ENCODE measurements at places on chromosomes 5 and 9.

DNA sequence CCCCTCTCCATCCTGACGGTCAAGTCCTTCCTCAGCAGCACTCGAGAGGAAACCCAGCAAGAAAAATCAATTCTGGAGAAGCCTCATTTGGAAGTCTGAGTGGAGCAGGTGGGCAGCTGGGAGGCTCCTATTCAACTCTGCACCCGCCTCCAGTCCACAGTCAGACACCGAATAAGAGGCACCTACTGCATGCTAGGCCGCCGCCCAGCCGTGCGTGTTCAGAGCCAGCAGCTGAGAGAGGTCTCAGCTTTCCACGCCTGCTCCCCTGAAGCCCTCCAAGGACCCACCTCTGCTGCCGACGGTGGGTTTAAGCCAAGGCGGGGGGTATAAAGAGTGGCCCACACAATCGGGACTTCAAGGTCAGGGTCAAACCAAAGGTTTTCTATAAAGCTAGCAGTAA is 41.9 kb downstream of the VAV2 start:
- no peak for DNase-seq

DNA sequence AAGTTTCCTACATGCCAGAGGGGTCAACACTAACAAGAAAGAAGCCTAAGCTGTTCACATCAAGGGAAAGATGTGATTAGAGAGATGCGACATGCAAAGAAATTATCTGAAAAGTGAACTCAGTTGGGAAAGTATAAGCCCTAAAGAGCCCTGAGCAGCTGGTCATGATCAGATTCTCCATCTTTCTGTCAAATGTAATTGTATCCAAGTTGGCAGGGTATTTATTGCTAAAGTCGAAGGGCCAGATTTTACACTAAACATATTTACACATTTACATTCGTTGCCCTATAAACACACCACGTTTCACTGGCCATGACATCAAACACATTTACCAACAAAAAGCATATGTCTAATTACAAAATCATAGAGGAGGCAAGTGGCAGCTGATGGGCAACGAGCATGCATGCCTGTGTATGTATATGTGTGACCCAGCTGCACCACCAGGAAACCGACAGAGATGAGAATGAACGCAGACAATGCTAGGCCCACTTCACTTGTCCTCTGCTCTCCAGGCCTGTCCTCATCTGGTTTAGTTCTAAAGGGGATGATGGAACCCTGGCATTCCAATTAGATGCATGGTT is 6.3 kb downstream of the FOXD1 start:
- DNase-seq, result no peak

- DNase-seq, result no peak
Observed at GRCh38 chr5:121982893-121983285, 21.1 kb downstream of the SRFBP1 start.

DNA sequence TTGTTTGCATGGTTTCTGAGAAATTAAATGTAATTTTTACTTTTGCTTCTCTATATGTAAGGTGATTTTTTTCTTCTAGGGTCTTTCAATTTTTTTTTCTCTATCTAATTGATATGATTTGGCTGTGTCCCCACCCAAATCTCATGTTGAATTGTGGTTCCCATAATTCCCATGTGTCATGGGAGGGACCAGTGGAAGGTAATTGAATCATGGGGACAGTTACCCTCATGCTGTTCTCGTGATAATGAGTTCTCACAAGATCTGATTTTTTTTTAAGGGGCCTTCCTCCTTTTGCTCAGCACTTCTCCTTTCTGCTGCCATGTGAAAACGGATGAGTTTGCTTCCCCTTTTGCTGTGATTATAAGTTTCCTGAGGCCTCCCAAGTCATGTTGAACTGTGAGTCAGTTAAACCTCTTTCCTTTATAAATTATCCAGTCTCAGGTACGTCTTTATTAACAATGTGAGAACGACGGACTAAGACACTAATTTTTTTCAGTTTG is 150.8 kb downstream of the MTRR start:
- no peak for DNase-seq

GRCh38 chr5:5710471-5710870 is 288.0 kb downstream of the ICE1 start:
- no peak for DNase-seq

DNA sequence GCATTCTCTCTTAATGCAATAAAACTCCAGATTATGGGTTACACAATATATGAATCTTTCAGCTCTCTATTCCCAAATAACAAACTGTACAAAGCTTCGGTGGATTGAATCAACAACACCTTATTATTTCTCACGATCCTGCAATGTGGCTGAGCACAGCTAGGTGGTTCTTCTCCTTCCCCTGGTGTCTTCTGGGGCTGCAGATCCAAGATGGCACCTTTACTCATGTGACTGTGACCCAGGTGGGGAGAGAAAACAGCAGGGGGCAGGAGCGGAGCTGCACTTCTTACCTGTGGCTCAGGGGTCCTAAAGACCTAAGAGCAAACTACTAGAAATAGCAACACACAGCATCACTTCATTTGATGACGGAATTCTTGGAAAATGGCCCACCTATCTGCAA is 233.1 kb downstream of the IRX1 start:
- no peak for DNase-seq

DNA sequence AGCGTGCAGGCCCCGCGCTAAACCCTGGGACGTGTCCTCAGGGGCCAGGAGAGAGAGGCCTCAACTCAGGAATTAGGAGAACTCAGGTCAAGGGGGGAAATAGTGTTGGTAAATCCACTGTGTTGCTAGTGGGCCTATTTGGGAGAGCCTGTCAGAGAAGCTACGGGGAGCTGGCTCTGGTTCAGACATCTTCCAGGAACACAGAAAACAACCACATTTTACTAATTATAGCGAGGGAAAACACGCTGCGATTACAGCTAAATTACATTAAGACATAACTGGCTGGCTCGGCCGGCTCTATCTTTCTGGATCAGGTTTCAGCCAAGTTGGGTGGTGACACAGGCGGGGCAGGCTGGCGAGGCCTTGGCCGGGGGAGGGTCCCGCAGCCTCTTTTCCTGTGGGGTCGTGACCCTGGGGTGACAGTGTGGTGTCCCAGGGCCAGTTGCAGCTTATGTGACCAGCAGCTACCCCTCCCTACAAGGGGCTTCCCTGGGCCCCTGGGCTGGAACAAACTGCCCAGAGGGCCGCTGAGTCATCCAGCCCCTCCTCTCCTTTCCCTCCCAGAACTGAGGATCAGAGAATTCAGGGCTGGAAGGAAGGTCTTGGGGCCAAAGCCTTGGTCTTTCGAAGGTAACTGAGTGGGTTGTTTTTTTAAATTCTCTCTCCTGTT is 75.1 kb downstream of the FGF18 start:
- DNase-seq, result no peak

All from DMS153 (cell line).